ENCODE measurements at places on chromosomes 16 and 17.

DNA sequence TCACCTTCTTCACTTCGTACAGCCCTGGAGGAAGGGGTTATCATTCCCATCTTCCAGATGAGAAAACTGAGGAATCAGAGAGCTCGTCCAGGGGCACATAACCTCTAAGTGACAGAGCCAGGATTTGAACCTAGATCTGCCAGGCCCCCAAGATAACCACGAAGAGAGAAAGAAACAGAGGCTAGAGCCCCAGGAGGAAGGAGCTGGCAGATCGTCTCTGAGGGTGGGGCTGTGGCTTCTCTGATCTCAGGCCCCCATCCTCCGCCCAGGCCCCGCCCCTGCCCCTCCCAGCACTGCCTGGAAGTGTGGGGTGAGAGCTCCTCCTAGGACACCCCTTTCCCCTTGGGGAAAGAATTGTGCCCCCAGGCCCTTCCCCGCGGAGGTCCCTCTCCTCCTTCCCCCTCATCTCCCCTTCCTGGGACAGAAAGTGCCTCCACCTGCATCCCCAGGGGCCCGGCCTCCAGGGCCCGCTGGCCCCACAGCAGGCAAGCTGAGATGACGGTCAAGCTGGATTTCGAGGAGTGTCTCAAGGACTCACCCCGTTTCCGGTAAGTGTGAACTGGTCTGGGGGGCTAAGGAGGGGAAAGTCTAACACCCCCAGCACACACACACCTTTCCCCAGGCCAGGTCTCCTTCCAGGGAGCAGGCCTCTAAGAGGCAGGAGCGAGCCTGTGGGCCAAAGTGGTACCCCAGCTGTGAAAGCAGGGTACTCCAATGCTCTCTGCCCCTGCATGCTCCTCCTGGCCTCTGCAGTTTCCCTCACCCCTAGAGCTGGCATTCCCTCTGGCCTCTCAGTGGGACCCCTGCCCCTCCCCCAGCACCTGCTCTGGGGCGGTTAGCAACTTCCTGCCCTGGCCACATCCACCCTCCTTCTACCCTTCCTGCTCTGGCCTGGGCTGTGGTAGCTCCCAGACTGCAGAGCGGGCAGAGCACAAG, at the start of gene ACAP1:
ACAP1 (plus strand) TSS at position 290 of the 936 bp plus-strand sequence; CDS start at position 496, 206 bp downstream.
- DNase-seq, result no peak

GRCh38 chr17:50564916-50565315, 4.4 kb downstream of the CACNA1G start:
- peak; percentile 67 for DNase-seq

DNA sequence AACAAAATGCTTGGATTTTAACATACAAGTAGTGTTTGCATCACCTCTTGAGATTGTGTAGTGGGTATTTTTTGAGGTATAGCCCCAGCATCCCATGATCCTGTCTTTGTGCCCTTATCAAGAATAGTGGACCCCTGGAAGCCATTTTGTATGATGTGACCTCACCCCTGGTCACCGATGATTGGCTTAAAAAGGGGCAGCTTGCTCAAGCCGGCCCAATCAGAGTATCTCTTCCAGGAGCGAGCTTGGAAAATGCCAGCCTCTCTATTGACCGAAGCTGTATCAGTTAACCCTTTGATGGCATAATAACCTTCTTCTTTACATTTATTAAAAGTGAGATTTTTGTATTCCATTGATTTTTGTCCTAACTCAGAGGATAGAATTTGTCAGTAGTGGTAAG, 55.5 kb upstream of the FAM20A start:
- DNase-seq, result no peak

DNA sequence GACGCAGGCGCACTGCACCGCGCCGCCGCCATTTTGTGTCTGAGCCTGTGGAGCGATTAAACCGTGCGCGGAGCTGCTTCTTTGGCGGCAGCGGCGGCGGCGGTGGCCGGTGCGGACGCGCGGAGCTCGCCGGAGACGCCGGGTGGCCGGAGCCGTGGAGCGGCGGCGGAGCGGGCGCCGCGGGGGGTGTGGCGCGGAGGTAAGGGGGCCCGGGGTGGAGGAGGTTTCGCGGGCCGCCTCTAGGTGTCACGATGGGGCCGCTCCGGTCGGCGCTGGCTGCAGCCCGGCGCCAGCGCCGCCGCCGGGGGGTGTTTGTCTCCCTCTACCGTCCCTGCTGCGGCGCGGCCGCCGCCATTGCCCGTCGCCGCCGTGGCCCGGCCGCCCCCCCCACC, at the start of gene CTCF:
CTCF (plus strand) TSS at position 1 of the 392 bp plus-strand sequence. CDS start 48,307 bp downstream, outside the sequence.
- peak; percentile 84 for DNase-seq

DNA sequence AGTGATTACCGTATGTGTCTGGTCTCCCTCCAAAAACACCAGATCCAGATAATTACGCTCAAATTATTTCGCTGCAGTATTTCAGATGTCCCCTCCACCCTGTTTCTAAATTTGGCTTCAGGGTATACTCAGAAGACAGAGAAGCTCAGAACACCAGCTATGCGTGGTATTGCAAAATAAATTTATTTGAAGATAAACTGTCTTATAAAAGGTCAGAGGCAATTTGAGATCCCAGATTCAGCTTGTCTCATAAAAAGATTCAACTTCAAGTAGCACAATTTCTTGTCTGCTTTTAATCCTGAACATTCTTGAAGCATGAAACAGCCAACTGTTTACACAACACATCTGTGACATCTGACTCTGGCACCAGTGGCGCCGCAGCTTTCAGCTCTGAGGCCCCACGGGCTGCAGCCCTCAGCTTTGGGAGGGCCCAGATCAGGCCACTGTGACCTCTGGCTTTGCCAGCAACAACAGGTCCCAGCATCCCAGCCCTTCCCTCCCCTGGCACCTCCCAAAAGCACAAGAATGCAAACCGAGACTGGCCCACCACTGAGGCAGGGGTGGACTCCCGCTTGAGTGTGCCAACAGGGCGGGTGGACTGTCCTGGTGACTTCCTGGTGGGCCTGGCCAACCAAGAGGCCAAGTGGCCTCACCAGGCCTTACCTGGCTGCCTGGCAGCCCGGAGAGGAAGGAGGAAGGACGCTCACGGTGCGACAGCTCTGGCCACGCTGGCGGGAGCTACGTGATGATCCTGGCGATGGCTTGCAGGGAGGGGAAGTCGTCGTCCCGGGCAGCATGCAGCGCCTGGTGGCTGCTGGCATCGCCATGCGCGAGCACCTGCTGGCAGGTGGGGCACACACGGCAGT, 8.0 kb downstream of the SYNGR3 start:
- DNase-seq, result no peak

GRCh38 chr17:41967141-41967920, 736 bp downstream of the CNP start:
- DNase-seq, result peak; percentile 29

DNA sequence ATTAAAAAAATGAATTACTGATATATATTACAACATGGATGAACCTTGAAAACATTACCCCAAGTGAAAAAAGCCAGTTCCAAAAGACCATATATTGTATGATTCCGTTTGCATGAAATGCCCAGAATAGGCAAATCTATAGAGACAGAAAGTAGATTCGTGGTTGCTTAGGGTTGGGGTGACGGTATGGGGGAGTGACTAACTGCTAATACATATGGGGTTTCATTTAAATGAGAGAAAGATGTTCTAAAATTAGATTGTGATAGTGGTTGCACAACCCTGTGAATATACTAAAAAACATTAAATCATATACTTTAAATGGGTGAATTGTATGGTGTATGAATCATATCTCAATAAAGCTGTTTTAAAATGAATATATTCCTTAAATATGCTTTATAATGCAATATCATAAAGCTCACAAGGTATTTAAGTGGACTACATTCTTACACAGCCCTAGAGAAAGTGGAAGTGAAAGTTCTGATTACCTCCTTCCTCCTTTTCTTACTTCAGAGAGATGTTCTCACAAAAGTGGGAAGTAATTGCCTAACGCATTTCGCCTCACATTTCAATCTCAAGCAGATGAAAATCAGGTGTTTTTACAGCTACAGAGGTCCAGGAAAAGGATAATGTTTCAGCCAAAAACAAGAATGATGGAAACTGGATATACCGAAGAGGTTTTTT, 142.7 kb upstream of the GNAO1 start:
- no peak for DNase-seq

GRCh38 chr17:65936013-65936412, 255.9 kb downstream of the CEP112 start:
- DNase-seq, result no peak

DNA sequence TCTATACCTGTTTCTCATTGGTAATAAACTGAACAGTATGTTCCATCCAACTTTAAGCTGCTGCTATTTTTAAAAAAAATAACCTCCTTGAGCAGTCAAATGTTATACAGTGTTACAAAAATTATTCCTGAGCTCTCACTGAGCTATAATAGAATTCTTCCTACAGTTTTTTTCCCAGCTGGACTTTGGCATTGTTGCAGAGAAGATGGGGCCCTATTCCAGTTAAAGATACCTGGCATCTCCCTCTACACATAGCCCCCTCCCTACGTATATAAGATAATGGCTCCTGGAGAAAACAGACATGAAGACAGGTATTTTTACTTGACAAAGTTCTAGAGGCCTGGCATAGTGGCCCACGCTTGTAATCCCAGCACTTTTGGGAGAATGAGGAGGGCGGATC, 1.6 kb upstream of the COX6A2 start:
- DNase-seq, result no peak

- DNase-seq, result no peak
These were observed 2.6 kb downstream of the CPD start for GRCh38 chr17:30381340-30381659.

GRCh38 chr17:33009636-33010035, 18.0 kb downstream of the SPACA3 start:
- no peak for DNase-seq

GRCh38 chr17:43841282-43841681, 5.7 kb upstream of the CD300LG start:
- no peak for DNase-seq

DNA sequence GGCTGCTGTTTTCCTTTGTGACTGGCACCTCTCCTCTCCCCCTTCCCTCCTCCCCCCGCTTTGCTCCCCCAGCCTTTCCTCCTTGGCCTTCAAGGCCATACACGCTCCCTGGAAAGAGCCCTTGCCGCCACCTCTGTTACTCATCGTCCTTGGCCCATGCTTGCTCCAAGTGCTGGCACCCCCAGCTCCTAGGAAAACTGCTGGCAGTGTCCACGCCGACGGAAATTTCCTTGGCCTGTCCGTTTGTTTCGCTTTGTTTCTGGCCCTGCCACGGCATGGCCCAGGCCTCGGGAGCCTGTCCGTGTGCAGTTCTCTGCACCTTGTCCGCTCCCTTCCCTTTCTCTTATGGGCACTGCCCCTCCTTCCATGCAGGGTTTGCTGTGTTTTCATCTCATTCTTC, 18.0 kb downstream of the CA5A start:
- no peak for DNase-seq

- DNase-seq, result peak; percentile 69
These were observed 416 bp downstream of the KIFC3 start for GRCh38 chr16:57801809-57802340.

DNA sequence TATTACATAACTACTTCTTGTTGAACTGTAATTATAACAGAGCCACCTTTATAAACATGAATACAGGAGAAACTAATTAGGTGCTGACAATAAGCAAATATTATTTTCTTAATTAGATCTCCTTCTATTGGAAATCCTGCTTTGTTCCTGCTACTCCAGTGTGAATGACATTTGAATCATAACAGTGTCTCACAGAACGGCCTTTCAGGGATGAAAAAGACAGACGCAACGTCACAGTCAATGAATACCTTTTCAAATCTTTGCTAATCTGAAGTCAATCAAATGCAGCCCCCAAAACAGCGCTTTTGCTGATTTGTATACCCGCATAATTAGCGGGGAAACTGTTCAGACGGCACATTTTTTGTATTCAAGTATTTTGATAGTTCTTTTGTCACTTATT, 240.4 kb upstream of the CDH8 start:
- DNase-seq, result no peak

DNA sequence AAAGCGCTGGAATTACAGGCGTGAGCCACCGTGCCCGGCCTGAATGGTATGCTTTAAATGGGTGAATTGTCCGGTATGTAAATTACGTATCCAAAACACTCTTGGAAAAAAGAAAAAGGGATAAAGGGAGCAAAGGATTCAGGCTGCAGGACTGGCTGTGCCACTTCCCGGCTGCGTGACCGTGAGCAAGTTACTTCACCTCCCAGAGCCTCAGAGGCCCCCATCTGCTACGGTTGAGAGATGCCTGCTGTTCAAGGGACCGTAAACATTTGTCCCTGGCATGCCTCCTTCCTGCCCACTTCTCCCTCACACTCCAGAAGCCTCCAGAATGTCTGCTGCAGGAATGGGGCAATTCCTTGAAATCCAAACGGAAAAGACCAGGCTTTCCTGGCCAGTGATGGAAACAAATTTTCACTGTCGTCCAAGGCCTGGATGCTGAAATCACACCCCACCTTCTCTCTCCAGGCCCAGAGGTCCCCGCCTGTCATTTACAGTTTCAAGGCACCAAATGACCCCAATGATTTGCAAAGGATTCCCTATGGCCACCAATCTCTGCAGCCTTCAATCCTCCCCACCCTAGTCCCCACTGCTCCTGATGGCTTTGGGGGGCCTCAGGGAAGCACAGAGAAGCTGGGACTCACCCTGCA, 22.9 kb upstream of the LITAF start:
- no peak for DNase-seq

GRCh38 chr17:45660474-45660873, 123.6 kb upstream of the CRHR1 start:
- DNase-seq, result no peak

DNA sequence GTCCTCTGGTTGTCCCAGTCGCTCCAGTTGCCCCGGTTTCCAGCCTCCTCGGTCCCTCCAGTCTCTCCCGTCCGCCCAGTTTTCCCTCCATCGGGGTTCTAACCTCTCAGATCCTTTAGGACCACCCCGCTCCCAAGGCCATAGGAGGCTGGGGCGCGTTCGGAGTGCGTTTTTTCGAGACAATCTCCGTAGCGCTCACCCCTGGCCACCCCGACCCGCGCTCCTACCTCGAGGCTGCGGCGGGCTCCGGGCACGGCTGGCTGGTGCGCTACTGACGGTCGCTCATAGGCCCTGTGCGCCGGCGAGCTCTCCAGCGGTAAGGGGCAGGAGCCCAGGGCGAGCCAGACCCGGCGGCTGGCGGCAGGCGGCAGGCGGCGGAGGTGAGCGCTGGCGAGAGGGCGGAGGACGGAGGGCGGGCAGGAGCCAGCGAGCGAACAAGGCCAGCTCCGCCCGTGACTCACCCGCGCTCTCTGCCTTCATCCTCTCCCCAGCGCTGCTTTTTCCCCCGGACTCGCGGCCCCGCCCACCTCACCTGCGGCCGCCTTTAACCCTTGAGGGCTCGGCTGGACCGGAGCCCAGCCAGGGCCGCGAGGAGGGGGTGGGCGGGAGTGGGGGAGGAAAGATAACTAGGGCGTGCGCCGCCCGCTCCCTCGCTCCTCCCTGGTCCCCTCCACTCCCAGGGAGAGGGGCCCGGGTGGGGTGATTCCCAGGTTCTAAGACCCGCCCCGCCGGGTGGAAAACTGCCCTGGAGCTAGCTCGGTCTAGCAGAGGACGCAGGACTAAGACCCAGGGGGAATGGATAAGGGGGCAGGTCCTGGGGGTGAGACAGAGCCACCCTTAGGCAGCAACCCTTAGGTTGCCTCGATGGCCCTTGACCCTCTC, at the start of gene SP6:
SP6 (minus strand) TSS at position 472 of the 882 bp plus-strand sequence. CDS start 2,734 bp downstream, outside the sequence.
- peak; percentile 35 for DNase-seq

DNA sequence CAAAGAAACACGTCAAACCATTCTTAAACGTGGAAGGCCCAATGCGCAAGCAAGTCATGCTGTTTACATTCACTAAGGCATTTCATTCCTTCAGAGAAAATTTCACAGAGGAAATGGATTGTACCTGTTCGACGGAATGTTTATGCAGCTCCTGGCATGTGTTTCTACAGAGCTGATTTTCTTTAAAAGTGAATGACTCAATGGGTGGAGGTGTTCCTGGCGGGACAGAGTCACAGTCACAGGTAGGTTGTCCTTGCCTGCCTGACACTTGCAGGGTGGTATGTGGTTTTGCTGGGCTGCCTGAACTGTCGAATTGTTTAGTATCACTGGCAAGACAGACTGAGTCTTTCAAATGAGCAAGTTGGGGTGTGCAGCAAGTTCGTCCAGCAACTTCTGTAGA, 11.6 kb downstream of the PALB2 start:
- DNase-seq, result no peak

Data from left ventricle myocardium inferior (tissue), 1 donor.